ENCODE measurements at places on chromosomes 11 and 22.

GRCh38 chr11:82539669-82540068 is 194.0 kb downstream of the FAM181B start:
- DNase-seq: no peak

GRCh38 chr22:45270095-45271020 is 14.4 kb upstream of the UPK3A start:
- DNase-seq: no peak

- DNase-seq: no peak
These were observed 35.6 kb downstream of the MPPED1 start for GRCh38 chr22:43447380-43447779.

GRCh38 chr11:125679397-125679796 is 1.2 kb downstream of the ACRV1 start:
- no peak for DNase-seq

DNA sequence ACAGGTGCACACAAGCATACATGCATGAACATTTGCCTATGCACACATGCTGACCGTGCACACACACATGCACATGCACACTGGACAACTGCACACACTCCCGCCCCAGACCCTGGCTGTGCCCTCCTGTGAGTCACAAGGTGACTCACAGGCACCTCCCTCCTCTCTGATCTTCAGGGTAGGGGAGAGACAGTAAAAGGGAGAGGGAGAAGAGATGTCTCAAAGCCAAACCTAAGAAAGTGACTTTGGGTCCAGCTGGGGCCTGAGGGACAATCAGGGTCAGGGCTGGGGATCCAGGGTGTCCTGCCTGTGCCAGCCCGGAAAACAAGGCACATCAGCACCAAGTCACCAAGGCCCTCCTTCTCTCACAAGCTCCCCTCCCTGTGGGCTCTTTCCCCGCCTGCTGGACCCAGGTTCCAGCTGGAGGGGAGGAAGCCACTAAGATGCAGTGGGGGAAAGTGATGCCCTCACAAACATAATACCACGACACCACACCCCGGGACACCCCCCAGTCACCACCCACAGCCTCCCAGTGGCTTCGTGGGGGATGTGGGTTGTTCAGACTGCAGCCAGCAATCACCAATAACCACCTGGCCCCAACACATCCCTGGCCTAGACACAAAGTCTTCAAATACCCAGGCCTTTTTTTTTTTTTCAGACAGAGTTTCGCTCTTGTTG is 39.3 kb downstream of the PDGFB start:
- DNase-seq: peak; percentile 50

DNA sequence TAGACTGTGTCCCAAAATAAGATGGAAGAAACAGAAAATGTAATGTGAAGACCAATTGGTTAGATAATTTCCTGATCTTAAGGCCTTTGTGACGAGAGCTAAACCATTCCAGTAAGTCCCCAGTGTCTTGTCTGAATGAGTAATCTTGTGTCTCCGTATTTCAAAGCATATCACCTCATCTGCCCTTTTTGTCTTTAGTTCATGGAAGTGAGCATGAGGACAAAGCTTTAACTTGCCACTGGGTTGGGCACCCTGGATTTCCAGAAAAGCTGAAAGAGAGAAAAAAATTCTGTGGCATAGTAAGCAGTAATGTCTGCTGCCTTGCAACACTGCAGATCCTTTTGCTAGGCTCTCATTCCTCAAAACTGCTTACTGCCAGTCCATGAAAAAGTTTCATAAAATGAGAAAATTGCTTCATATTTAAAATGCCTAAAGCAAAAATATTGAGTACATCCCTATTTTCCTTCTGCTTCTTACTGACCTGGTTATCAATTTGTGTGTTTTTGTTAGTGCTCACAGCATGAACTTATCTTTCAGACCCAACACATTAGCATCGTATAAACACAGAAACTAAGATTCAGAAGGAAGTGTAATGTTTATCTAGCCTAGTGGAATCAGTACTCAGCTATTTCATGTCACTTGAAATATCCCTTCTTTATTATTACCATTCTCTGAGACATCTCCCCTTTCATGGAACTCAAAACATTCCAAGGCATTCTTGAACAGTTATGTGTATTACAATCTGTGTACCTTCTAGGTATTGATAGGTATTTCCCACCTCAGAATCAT is 5.3 kb downstream of the CASP12 start:
- DNase-seq: no peak

- DNase-seq: no peak
These were observed 1148.9 kb upstream of the CNTN5 start for GRCh38 chr11:97871816-97872215.

DNA sequence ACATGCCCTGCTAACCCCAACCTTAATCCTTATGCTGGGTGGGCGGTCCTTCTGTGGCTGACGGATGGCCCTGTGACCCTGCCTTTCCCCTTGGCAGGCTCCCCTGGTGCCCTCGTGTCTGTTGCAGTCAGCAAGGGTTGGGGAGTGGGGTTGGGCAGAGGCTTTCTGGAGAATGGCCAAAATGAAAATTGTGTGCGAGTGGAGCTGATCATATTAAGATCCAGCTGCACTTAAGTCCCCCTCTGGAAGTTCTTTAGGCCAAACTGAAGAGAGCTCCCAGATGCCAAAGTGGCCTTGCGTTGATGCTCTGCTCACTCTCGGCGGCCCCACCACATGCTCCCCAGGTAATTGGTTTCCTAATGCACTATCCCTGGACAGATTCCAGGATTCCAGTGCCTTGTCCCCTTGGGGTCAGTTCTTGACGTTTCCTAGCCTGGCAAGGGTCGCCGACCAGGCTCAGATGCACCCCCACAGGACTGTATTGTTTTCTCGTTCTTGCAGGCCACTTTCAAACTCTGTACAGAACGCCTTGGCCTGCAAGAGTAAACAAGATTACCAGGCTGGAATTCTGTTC is 16.4 kb upstream of the C11orf96 start:
- DNase-seq: no peak

All from suprapubic skin (tissue), 4 donors.